ENCODE measurements at places on chromosomes 5 and 9.

DNA sequence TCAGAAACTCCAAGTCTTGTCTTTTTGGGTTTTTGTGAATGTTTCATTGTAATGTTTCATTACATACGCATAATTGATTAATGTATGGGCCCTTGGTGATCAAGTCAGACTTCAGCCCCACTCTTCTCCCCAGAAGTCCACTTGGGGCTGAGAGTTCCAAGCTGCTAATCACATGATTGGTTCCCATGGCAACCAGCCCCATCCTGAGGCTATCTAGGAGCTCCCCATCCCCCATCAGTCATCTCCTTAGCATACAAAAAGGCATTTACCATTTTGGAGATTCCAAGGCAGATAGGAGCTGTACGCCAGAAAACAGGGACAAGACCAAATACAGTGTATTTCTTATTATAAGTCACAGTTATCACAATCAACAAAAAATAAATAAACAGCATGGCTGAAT, 22.9 kb upstream of the SYK start:
- no peak for DNase-seq

DNA sequence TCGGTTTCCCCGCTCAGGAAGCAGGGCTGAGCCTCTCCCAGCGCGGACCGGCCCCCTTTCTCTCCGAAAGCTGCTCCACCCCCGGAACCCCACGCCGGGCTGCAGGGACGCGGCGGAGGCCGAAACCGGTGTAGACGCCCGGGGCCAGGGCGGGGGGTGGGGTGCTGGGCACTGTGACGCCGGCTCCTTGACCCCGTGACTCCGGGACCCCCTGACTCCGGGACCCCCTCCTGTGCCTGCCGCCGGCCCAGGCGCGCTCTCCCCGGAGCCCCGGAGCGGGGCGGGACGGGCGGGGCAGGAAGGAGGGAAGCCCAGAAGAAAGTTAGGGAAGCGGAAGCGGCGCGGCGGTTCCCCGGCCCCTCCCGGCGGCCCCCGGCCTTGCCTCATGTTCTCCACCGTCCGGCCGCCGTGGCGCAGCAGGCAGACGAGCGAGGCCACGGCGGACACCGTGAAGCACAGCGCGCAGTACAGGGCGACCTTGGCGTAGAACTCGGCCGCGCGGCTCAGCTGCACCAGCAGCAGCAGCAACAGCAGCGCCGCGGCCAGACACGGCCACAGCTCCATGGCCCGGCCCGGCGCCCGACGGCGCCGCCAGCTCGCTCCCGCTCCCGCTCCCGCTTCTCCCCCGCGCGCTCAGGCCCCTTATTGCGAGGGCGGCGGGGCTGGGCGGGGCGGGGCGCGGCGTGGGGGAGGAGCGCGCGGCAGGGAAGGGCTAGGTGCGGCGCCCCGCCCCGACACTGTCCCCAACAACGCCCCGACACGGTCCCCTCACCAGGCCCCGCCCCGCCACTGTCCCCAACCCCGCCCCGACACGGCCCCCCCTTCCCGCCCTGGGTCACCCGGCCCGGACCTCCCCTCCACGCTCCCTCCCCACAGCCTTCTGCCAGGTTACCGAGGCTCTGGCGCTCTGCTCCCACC, at the start of gene AGPAT2:
AGPAT2 (minus strand) TSS at position 664 of the 918 bp plus-strand sequence; CDS start at position 564, 100 bp downstream.
- no peak for DNase-seq

DNA sequence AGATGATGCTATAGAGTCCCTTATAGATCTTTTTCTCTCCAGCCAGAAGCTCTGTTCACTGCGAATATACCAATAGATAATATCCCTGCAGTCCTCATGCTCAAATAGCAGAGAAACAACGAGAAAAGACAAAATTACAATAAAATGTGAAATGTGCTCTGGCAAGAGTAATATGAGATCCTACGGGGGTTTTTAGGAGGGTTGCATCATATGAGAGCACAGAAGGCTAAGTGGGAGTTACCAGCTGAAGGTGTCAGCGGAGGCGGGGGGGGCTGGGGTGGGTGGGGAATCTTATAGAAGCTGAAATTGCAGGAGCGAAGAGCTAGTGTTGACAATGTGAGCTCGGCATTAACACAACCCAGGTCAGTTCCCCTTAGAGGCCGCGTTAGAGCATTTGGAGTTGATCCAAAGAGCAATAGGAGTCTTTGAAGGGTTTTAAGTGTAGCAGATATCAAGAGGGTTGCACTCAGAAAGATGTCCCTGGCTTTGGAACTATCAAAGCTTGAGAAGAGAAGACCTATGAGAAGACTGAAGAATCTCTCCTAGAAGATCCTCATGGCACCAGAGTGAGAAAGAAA, 109.7 kb downstream of the BASP1 start:
- no peak for DNase-seq

DNA sequence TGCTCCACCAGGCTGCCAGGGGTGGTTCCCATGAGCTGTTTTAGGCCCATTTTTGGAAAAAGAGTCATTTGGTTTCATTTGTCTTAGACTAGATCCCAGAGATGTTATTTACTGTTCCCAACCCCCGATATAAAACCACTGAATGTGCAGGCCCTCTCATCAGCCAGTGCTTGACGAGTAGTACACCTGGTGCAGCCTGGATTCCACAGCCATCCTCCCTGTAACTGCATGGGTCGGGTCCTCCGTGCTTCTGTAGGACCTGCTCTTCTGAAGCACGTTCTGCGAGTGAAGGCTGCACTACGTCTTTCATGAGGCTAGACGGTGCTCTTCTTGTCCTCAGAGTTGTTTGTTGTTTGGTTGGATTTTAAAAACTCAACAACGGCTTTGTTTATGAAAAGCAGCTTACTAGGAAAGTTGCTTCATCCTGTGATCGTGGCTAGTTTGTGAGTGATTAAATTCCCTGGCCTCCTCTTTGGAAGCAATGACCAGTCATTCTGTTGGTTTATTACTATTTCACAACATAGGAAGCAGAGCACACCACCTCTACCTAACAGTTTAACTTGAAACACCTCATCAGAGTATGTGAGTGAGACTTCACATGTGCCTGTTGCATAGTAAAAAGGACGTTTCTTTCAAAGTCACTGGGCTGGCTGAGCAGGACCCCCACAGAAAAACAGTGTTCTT, 135.2 kb downstream of the AOPEP start:
- DNase-seq, result no peak

DNA sequence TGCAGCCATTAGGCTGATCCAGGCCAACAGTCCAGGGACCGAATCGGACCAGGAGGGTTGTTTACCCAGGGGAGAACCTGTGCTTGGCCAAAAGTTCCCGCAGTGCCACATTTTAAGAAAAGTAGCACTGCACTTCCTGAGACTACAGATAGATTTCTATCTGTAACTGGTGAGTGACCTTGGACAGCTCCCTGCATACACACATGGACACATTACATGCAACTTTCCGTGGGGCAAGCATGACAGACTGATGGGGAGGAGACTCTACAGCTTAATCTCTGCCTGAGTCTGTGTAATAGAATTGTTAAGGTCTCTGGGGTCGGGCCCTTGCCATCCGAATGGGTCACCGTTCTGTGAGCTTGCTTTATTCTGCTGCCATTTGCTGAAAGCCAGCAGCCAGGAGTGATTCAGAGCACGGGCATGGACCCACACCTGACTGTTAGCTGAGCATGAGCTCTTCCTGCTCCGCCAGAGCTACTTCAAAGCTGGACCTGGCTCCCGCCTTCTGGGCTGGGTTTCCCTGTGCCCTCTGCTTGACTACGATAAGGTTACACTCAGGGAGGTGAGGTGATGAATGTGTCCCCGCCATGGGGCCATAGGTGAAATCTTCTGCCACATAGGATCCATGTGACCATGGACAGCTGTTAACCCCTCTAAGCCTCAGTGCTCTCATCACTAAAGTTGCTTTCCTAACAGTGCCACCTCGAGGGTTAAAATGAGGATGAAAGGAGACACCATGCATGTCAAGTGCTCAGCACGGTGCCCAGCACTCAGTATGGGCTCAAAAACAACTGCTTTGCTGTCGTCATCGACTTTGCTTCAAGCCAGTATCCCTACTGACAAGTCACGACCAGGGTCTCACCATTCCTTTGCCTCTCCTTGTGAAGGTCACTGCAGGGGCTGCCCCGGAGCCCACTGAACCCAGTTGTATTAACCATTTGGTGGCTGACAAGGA, 200.0 kb downstream of the MELK start:
- DNase-seq, result no peak

DNA sequence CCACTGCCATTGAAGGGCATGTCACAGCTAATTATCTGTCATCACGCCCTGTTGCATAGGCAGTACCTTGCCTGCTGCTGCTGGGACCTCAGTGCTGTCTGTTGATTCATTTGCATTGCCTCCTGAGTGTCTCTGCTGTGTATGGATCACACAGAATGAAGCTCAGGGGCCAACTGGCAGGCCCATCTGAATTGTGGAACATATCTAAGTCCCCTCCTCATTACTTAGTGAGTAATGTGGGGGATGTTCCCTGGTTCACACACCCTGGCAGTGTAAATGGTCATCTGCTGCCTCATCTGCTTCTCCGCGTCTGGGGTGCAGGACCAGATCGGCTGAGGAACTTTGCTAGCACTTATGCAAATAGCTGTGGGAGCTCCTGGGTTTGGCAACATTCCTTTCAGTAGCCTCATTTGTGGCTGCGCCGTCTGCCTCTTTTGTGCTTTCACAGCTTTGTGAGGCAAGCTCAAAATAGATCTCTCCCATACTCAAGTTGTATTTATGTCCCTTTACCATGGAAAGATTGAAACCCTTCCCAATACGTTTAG, 25.4 kb downstream of the TYRP1 start:
- DNase-seq, result peak; percentile 25

DNA sequence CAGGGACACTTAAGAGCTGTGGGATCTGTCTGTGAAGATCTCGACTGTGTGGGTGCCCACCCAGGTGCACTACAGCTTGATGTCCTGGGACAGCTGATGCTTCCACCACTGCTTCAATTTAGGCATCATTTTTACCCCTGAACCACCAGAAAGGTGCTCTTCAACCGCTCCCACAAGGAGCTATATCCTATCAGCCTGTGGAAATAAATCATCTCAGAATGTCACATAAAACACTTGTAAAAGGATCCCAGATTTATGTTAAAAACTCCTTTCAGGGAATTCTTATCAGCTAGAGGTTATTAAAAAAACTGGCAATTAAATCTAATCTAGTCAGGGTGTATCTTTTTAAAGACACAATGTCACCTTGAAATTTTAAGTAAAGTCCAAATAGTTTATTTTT, 82.7 kb upstream of the PCA3 start:
- no peak for DNase-seq

DNA sequence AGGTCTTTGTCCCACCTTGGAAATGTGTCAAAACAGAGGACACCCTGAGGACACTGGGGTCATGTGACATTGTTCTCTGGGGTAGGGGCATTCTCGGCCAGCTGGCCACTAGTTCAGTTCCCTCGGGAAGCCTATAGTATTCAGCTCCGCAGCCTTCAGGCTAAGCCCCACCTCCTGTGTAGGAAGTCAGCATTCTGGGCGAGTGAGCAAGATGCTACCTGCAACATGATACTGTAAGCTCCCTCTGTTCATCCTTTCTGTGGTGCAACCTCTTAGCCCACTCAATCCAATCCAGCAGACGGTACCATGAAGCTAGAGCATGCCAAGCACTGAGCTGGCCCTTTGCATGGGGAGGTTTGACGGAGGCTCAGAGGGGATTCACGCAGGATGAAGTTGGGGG, 5.3 kb downstream of the NTNG2 start:
- DNase-seq, result no peak

DNA sequence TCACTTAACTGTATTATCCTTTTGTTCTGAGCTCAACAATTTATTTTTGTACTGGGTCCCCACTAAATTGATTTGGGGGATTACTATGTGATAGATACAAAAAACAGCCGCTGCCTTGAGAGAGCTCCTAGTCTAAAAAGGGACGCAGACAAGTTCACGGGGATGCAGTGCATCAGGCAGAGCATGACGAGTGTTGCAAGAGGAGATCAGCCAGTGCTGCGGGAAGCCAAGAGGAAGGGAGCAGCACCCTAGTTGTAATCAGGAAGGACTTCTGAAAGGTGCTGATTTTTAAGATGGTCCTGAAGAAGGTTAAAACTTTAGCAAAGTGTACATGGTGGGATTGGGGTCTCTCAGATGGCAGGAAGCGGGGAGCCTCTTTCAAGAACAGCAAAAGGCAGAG, 15.8 kb downstream of the GALNT10 start:
- no peak for DNase-seq

- DNase-seq, result no peak
Observed at GRCh38 chr5:130290219-130290618, 386.0 kb downstream of the CHSY3 start.

- DNase-seq, result no peak
Observed at GRCh38 chr5:124801551-124801950, 55.1 kb upstream of the ZNF608 start.

DNA sequence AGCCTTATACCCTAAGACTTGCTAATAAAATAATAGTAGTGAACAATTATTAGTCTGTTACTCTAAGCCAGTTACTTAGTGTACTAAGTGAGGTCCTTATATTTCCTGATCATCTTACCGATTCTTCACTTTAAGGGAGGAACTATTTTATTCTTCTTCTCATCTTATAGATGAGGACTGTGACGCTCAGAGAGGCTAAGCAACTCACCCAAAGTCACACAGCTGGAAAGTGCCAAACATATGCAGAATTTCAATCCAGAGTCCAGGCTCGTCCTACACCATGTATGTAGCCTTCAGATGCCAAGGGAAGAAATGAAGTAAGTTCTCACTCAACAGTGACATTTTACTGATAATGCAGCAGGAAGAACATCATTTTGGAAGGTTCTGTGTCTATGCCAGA, 34.4 kb upstream of the ARAP3 start:
- DNase-seq, result no peak

- no peak for DNase-seq
Observed at GRCh38 chr5:174166231-174167079, 120.9 kb downstream of the NSG2 start.

- no peak for DNase-seq
Observed at GRCh38 chr9:133974631-133975341, 17.3 kb downstream of the VAV2 start.

- DNase-seq, result no peak
Observed at GRCh38 chr5:2271316-2271715, 388.6 kb upstream of the IRX4 start.

DNA sequence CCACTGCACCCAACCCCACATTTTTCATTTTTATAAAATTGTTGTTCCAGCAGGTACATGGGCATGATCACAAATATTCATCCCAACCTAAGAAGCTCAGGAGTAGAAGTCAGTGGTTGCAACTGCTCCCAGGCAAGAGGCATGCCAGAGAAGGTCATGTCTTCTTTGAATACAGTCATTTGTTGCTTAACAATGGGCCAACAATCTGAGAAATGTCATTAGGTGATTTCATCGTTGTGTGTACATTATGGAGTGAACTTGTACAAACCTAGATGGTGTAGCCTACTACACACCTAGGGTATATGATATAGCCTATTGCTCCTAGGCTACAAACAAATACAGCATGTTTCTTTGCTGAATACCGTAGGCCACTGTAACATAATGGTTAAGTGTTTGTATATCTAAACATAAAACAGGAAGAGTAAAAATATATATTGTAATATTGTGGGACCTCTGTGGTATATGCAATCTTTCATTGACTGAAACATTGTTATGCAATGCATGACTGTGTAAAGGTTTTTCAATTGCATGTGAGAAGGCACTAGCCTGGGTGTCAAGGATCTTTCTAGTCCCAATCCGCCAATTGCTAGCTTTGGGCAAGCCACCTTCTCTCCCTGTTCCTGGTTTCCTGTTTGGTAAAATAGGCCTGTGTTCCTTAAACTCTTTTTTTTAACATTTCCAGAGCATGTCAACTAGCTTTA, 27.6 kb downstream of the ATP10B start:
- no peak for DNase-seq

GRCh38 chr9:29656641-29657406, 2083.5 kb upstream of the C9orf72 start:
- no peak for DNase-seq

- no peak for DNase-seq
Observed at GRCh38 chr5:72936893-72937292, 18.9 kb upstream of the FCHO2 start.

- no peak for DNase-seq
Observed at GRCh38 chr5:97208714-97209113, 25.7 kb upstream of the RIOK2 start.

GRCh38 chr9:99475401-99476065, 253.5 kb downstream of the SEC61B start:
- DNase-seq, result no peak
